ENCODE measurements at places on chromosomes 1 and 21.

DNA sequence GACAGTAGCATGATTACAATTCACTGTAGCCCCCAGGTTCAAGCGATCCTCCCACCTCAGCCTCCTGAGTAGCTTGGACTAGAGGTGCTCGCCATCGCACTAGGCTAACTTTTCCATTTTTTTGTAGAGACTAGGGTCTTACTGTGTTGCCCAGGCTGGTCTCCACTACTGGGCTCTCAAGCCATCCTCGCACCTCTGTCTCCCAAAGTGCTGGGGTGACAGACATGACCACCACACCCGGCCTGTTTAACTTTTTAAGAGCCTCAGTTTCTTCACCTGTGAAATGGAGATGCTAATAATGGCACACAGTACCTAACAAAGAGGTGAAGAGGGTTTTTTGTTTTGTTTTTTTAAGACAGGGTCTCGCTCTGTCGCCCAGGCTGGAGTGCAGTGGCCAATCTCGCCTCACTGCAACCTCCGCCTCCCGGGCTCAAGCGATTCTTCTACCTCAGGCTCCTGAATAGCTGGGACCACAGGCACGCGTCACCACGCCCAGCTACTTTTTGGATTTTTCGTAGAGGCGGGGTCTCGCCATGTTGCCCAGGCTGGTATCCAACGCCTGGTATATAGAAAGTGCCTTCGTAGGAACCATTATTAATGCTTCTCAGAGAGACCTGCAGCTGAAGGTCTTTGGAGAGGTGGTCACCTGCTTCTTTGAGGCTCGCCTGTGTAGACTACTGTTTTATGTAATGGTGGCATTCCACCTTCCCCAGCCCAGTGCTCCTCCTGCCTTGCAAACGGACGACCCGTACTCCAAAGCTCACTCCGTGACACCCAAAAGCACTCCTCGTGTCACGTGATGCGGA lies 567 bp downstream of the PMVK start:
- no peak for DNase-seq

- no peak for DNase-seq
Observed at GRCh38 chr1:94013367-94013878, 104.2 kb upstream of the GCLM start.

DNA sequence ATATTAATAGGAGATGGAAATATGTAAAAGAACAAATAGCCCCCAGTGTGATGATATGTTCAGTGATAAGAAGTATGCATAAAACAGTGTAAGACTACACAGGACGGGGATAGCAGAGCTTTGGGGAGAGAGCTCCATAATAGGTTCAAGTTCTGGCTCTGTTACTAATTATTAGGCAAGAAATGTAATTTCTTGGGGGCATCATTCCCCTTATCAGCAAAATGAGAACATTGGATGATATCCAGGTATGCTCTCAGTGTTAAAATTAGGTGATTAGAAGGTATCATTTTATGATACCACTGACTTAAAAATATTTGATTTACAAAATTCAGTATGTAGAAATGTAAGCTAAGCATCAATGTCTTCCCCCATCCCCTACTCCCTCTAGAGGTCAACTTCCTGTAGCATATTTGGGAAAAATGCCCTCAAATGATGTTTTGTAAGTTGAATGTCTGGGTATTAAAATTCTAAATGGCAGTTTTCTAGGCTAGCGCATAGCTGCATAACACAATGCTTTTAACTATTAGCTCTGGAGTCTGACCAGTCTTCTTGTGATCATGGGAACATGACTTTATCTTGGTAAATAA lies 585.7 kb upstream of the CAMK1G start:
- DNase-seq, result no peak

DNA sequence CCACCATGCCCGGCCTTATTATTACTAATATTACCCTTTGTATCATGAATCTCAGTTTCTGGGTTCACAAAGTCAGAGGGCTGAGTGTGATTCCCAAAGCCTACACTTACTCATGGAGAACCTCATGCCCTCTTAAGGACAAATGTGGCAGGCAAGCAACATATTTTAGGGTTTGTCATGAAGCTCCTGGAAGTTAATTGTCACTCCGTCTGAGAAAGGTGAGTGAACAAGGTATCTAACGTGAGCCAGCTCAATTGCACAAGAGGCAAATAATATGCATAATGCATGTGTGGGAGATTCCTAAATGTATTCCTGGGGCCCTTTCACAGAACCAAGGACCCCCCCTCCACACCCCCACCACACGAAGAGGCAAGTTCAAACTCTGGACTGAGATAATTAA lies 10.1 kb upstream of the TIAM1 start:
- DNase-seq, result no peak

DNA sequence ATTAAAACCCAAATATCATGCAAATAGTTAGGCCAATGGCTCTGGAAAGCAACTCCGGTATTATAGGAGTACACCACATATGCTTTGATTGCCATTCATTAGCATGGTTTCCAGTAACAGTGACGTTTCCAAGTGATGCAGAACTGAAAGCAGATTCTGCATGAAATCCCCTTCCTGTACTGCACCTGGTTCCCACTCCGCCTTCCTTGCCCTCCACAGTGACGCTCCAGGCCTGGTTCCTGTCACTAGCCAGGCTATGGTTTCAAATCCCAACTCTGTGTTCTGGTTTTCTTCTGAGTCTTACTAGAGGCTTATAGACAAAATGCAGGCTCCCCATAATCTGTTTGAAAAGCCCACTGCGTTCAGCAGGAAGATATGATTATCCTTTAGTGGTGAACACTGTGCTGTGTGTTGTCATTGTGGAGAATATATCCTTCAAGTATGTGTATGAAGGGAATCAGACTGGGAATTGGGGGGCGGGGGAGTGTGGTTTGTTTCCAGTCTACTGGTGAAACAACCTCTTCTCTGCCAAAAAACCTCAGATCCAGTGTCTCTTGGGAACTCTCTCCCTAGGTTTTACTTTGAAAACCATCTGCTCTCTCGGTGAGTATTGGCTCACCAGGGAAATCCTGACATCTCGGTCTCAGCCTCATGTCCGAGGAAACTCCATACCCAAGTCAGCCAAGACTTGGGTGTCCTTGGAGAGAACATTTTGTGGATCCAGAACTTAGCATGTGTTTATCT lies 78.7 kb downstream of the TYW3 start:
- DNase-seq, result no peak

DNA sequence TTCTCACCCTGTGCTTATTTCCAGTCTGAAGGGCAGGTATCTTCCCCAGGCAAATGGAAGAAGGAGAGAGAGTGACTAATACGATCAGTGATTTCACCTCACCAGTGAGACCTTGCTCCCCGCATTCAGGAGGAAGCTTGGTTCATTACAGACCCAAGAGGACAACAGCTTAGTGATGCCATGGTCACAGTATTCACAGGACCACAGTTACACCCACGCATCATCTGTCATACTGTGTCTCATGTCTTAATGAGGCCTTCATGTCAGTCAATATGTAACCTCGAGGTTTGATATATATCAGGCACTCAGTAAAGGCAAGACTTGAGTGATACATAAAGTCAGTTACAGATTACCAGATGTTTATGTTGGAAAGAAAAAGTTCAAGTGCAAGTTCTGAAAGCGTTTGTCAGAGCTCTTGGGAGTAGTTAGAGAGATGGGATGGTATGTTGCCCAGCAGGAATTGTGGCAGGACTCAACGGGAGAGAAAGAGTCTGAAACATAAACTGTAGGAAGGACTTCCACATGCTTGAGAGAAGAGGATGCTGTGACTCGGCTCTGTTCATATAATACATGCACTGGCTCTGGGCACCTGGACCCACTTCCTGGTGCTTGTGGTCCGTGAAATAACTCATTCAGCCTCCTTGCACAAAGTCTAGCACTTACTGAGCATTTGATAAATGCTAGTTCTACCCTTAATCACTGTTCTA lies 33.3 kb downstream of the GNPAT start:
- no peak for DNase-seq

DNA sequence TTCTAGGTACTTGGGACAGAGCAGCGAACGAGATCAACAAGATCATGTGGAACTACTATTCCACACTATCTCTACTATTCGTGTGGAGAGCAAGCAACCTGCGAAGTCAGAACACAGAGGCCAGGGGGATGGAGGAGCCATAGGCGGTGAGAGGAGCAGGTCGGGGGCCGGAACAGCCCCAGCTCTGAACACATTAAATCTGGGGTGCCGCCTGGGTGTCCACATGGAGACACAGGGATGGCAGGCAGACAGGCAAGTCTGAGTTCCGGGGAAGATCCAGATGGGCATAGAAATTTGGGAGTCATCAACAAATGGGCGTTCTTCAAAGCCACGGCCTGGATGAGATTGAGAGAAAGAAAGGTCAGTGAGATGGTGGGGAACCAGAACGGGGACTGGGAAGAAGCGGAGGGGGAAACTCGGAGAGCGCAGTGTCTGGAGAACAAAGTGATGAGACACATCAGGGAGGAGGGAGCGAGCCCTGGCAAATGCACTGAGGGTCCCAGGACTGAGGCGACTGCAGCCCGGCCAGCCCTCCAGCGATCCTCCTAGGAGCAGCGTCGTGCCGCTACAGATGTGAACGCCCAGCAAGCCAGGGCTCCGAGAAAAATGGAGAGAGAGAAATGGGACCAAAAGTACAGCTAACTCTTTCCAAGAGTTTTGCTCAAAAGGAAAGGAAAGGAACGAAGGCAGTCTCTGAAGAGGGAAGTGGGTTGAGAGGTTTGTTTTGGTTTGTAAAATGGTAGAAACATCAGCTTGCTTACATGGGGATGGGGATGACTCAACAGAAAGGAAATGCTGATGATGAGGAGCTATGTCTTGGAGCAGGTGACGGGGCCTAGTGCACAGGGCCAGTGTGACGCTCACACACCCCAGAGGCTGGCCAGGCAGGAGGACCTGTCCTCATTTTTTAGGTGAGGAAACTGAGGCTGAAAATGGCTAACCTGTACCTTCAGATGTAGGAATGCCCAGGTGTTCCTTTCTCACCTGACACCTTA lies 84.5 kb downstream of the GLIS1 start:
- DNase-seq, result no peak

DNA sequence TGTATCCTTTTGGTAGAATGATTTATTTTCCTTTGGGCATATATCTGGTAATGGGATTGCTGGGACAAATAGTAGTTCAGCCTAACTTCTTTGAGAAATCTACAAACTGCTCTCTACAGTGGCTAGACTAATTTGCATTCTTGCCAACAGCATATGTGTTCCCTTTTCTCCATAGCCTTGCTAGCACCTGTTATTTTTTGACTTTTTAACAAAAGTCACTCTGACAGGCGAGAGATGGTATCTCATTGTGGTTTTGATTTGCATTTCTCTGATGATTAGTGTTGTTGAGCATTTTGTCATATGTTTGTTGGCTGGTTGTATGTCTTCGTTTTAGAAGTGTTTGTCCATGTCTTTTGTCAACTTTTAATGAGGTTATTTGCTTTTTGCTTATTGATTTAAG lies 99.8 kb downstream of the UCK2 start:
- DNase-seq, result no peak

- no peak for DNase-seq
Observed at GRCh38 chr1:218474128-218474527, 129.0 kb downstream of the TGFB2 start.

- DNase-seq, result no peak
Observed at GRCh38 chr1:31769720-31770390, 5.7 kb upstream of the ADGRB2 start.

DNA sequence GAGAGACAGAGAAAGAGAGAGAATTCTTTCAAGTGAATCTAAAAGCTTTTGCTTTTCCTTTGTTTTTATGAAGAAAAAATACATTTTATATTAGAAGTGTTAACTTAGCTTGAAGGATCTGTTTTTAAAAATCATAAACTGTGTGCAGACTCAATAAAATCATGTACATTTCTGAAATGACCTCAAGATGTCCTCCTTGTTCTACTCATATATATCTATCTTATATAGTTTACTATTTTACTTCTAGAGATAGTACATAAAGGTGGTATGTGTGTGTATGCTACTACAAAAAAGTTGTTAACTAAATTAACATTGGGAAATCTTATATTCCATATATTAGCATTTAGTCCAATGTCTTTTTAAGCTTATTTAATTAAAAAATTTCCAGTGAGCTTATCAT lies 117.6 kb downstream of the PTPRC start:
- DNase-seq, result peak; percentile 22

DNA sequence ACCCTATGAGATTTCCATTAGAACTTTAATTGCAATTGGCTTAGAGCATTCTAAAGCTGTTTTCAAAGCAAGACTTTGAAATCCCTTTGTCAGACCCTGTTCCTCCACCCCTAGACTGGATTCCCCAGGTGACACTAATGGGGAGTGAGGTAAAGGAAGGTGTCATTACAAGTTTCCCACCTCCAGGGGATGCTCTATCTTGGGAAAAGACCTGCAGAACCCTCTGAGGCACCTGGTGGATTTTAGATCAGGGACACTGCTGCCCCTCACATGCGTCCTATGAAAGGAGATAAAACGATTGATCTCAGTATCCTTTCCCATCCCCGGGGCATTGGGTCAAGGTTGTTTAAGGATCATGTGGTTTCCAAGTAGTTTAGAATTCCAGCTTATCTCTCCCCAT lies 80.3 kb upstream of the RGS4 start:
- DNase-seq, result no peak

- DNase-seq, result no peak
Observed at GRCh38 chr1:17419626-17420328, 19.7 kb downstream of the RCC2 start.

GRCh38 chr1:171420810-171421209 lies 64.5 kb upstream of the PRRC2C start:
- DNase-seq, result no peak

GRCh38 chr21:25586326-25586725 lies 21.0 kb downstream of the MRPL39 start:
- no peak for DNase-seq

DNA sequence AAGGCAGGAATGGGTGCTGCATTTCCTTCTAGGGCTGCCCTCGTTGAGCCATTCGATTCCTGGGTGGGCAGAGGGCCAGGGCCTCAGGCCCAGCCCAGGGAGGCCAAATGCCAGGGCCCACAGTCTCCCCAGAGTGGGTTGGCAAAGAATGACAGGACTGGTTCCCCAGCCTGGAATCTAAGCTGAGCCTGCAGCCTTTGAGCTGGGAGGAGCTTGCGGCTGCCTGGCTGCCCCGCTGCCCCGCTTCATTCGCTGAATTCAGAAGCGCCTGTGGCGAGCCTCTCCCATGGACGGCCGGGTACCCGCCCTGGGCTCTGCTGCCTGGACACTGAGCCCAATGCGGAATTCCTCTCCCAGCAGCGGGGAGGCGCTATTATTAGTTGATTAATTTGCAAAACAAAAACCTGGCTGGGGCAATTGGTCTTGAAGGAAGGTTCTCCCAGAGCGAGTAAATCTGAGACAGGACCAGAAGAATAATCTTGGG lies 32.3 kb upstream of the TARDBP start:
- no peak for DNase-seq

DNA sequence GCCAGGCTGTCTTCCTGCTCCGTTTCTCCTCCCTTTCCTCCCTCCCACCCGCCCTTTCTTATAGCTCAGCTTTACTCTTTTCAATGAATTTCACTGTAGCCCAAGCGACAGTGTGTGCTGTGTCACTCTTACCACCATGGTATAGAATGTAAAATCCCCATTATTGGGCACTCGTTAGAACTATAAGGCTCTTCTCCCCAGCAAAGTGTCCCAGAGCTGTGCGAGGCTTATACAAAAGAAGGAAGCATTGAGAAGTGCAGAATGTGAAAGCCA lies 192.5 kb downstream of the CACNA1E start:
- no peak for DNase-seq

- DNase-seq, result no peak
Observed at GRCh38 chr1:109279615-109280278, 3.2 kb downstream of the PSRC1 start.

- DNase-seq, result no peak
Observed at GRCh38 chr1:20373764-20374163, 83.1 kb downstream of the VWA5B1 start.

Measured in NCI-H2227 treated with DMSO at 0.1 percent for 48 hours (cell line).